ENCODE measurements at places on chromosomes 13 and 19.

GRCh38 chr19:41933693-41934426, 5.6 kb upstream of the ERFL start:
- no peak for DNase-seq

- DNase-seq = no peak
Measured at GRCh38 chr19:56619121-56619520, 23.8 kb upstream of the SMIM17 start.

- DNase-seq = no peak
Measured at GRCh38 chr19:17616961-17617806, 61.7 kb downstream of the COLGALT1 start.

DNA sequence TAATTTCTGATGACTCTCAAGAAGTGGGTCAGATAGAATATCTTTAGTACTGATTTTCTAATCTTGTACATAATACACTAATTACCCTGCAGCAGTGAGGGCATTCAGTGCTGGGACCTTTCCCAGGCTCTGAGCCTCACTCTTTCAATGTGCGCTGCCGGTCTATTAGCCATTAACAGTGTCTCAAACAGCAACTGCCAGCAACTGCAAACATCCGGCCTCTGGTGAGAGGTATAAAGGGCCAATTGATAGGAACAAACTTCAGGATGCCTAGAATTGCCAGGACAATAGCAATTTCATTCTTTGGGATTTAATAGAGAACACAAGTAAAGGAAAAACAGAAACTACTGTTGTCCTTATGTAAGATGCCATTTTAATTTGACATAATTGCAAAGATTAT, 604.4 kb upstream of the SPRY2 start:
- DNase-seq = no peak

- DNase-seq = peak; percentile 43
Measured at GRCh38 chr19:58519087-58519354, 589 bp downstream of the ZBTB45 start.

GRCh38 chr19:49539192-49539952, 11.6 kb downstream of the RCN3 start:
- DNase-seq = no peak

GRCh38 chr19:2823646-2824045, 4.0 kb downstream of the ZNF554 start:
- no peak for DNase-seq
